ENCODE measurements at places on chromosomes 1 and 21. TPM values are rescaled to one million over a fixed set of nuclear protein-coding genes. Genes with fewer than 3 reads are reported as not detected.

The DPM3 gene
- polyA plus RNA-seq, result 23.9 TPM

The KHDRBS1 gene
- polyA plus RNA-seq, result 123 TPM

The GLUL gene
- polyA plus RNA-seq, result 438 TPM

DNA sequence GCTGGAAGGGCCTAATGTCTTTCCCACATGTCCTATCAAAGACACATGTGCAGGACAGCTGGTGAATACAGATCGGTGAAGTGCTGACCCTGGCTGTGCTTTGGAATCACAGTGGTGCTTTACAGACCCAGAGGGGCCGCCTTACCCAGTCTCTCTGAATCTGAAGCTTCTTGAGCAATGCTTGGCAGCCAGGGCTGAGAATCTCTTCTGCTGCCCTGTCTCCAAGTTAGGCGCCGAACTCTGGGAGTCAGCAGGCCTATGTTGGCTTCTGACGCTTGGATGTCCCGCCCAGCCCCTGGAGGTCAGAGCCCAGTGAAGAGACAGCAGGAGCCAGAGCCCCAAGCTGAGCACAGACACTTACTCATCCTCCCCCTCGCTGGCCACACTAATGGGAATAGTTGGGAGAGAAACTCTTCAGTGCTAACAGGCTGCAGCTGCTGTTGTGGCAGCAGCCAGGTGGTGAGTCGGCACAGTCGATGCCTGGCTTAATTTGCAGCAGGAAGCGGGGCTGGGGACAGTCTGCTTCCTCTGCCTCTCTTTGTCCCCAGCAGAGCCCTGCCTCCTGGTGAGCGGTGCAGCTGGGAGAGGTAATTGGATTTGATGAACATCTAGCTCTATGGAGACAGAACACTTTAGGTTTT is 68.1 kb downstream of the URB2 start:
- DNase-seq, result peak; percentile 49

The SEMA6C gene
- polyA plus RNA-seq, result 97.0 TPM

The DDI2 gene
- 21.0 TPM for polyA plus RNA-seq

GRCh38 chr1:223331929-223332328 is 32.0 kb downstream of the SUSD4 start:
- no peak for DNase-seq

The TNFAIP8L2 gene
- 1.7 TPM for polyA plus RNA-seq

DNA sequence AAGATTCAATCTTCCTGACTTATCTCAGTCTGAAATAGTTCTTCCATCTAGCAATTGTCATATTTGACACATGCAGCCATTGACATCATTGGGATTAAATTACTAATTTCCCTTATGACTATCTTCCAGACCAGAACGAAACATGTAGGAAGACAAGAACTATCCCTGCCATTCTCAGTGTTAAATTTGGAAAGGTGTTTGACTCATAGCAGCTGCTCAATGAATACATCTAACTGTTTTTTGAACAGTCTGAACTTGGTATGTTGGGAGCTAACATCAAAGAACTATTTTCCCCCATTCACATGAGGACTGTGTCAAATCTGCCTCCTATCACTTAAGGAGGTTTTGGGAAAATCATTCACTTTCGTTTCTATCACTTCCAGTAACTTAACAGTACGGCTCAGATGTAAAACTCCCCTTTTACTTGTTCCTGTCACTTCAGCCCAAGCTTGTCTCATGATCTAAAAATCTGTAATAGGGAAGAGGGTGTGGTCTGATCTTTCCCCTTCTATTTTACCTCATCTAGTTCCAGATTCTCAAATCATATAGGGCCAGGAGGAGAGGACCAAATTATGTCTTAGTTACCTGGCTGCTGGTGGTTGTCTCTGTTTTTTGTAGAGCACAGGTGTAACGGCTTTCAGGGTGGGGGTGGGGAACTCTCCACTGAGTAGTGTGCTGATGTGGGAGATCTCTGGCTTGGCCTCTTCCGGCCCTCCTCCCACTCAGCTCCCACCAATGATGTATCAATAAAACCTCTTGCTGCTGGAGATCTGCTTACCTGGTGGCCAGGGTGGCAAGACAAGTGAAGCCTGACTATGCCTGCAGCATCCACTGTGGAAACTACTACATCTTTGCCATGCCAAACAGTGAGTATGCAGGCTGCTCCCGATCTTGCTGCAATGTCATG is 26.2 kb upstream of the SLAMF1 start:
- no peak for DNase-seq

The RPE65 gene
- not detected for polyA plus RNA-seq

GRCh38 chr21:17853393-17854275 is 34.5 kb upstream of the C21orf91 start:
- DNase-seq, result no peak

- DNase-seq, result peak; percentile 40
These were observed 75.1 kb upstream of the SIPA1L2 start for GRCh38 chr1:232704694-232705680.

DNA sequence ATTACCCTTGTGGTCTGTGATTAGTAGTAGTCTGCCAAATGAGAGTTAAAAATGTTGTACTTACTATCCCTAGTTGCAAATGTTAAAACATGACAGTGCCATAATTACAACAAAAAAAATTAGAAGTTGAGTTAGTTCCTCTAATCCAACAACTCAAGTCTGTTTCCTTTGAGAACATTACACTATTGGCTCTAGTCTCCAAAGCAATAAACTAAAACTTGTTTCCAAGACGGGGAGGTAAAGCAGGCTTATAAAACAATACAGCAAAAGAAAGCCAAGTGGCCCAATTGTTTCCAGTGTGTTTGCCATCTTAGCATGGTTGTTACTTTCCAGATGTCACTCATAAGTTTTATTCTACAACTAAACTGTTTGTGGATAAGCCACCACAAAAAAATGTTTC is 11.6 kb downstream of the KYAT3 start:
- DNase-seq, result no peak

DNA sequence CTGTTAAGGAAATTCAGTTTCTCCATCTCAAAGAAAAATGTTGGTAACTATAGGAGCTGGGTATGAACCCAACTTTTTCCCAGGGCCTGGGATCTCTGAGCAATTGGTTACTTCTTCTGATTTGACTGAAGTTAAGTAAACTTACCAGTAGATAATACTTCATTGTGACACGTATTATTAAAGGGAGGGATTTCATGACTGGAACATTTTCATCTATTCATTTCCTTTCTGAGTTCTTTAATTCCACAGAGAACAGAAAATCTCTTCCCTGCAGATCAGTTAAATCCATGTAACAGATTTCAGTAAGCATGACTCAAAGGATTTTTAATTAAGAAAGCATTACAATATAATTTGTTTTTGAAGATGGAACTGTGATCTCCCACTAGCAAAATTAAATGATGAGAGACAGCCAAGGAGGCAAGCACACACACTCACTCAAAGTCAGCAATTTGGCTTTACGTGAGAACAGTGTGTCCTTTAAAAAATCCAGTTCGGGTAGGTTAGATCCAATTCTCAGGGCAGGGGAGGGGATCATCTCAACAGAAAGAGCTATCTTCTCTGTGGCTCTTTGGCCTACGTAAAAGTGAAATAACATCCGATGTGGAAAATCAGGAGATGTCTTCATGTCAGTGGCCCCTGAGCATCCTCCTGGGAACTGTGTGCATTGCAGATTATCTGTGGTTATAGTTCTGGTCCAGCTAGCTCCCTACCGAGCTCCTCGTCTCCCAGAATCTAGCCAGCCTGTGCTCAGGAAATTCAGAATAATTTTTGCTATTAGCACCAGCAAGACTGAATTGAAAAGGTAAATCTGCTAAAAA is 10.8 kb upstream of the MYOC start:
- DNase-seq, result no peak

DNA sequence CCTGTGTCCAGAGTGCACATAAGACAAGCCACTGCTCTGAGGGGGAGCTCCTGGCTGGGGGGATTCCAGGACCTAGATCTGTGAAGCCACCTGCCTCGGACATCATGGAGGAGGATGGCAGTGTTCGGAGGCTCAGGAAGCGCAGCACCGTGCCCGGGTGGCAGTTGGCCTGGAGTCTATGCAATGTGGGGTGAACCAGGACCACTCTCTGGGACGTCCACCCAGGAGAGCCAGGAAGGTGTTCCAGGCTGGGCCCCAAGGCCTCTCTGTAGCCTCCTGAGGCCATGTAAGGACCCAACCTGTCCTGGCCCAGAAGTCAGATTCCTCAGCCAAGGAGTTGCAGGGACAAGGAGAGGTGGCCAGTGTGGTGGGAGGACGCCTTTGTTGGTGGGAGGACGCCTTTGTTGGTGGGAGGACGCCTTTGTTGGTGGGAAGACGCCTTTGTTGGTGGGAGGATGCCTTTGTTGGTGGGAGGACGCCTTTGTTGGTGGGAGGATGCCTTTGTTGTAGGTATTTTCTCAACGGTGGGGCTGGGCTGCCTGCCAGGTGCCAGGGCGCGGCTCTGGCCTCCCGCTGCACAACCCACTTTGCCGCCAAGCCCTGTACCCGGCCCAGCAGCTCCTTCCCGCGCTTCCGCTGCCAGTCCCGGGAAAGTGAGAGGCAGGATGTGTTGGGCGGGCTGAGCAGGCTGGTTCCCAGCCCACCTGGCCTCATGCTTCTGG is 30.6 kb upstream of the BMP8B start:
- no peak for DNase-seq

DNA sequence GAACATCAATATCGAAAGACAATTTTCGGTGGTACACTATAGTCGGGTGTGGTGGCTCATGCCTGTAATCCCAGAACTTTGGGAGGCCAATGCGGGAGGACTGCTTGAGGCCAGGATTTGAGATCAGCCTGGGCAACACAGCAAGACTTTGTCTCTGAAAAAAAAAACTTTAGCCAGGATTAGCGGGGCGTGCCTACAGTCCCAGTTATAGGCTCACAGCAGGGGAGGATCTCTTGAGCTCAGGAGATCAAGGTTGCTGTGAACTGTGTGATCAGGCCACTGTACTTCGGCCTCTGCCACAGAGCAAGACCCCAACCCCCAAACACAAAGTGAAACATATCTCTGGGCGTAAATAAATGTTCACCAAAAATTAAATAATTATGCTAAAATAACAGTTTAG is 1.6 kb downstream of the TADA1 start:
- no peak for DNase-seq

DNA sequence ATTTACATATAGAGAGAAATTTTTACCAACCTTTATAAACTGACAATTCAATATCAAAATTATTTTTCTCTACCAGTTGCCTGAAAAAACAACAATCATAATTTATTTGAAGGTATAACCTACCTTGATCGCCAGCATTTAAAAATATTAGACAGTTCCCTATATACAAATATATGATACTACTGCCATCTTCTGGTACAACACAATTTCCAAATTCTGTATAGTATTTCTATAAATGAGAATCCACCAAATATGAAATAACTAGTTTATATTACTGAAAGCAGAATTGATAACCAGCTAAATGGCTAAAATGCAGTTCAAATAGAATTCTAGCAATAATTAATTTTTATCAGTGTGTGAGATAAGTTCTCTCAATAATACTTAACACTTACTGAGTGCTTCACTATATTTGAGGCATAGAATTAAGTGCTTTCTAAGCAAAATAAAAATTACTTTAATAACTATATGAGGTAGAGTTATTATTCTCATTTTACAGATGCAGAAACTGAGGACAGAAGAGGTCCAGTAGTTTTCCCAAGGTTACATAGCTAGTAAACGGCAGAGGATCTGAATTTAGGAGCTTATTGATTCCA is 75.6 kb downstream of the PIGK start:
- no peak for DNase-seq

GRCh38 chr1:23908453-23909341 is 4.5 kb downstream of the CNR2 start:
- DNase-seq, result no peak

The BARHL2 gene
- not detected for polyA plus RNA-seq

DNA sequence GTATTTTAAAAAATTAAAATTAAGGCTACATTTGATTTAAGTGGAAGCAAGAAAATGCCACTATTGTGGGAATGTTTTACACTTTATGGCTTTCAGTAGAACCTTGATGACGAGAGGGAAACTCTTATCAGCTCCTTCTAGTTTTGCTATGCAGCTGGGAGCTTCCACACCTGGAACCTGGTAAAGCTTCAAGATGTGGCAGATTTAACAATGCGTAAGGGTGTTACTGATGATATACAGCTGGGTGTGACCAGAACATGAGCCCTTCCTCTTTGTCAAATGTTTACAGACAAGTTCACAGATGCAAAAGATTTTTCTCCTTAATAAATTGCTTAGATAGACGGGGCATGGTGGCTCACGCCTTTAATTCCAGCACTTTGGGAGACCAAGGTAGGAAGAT is 20.3 kb downstream of the TTC13 start:
- no peak for DNase-seq

The CLDN8 gene
- not detected for polyA plus RNA-seq

The RCC2 gene
- polyA plus RNA-seq, result 30.7 TPM

DNA sequence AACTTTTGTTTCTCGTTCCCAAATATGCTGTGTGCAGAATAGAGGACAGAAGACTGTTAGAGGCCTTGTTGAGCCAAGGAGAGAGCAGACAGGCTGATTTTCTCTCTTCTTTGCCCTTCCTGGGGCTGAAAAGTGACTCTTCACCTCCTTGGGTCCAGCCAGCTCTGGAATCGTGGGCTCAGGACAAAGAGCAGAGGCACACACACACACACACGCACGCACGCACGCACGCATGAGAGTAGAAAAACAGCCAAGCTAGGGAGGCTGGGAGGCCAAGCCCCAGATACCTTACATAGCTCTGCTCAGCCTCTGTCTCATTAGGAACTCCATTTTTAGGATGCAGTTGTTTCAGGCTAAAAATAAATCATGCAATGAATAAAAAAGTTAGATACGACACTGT is at the start of gene CASQ2:
Gene CASQ2 (minus strand): TSS at position 166 of the 400 bp plus-strand sequence. CDS start 173 bp downstream, outside the sequence.
- DNase-seq, result no peak
